ENCODE measurements at places on chromosomes 6 and 20.

- DNase-seq: no peak
These were observed 21.6 kb upstream of the CCDC28A start for GRCh38 chr6:138752017-138752416.

DNA sequence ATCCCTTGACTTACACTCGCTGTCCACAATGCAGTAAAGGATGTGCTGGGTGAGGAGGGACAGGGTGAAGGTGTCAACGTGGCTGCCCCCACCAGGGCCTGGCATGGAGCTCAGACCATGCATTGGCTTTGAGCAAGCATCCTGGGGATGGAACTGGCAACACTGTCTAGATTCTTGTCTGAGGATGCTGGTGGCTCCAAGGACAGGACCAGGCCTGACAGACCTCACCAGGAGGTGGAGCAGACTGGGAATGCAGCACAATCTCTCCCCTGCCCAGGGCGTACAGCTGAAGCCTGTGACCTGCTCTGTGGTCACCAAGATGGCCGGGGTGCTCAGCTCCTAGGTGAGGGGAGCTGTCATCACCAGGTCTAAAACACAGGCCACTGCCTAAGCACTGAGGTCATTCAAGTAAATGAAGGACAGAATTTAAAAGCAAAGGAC, 50.9 kb downstream of the MYH7B start:
- no peak for DNase-seq

DNA sequence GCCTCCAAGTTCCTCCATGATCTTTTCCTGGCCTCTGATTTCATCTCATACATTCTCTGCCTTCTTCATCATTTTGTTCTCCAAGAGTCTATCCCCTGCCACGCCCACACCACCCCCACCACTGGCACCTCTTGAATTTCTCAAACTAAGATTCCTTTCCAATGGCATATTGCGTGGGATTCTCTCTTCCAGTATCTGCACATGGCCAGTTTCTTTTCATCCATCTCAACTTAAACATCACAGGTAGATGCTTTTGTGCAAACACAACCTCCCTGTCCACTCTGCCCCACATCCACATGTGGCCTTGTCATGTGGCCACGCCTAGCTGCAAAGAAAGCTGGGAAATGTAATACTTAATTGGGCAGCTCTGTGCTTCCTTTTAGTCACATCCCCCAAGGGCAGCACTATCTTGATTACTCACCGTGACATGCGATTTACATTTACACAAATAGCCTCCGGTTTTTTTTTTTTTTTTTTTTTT, 33.4 kb upstream of the ZMYND8 start:
- peak; percentile 32 for DNase-seq

- no peak for DNase-seq
These were observed 31.8 kb downstream of the CNKSR3 start for GRCh38 chr6:154478701-154479060.

DNA sequence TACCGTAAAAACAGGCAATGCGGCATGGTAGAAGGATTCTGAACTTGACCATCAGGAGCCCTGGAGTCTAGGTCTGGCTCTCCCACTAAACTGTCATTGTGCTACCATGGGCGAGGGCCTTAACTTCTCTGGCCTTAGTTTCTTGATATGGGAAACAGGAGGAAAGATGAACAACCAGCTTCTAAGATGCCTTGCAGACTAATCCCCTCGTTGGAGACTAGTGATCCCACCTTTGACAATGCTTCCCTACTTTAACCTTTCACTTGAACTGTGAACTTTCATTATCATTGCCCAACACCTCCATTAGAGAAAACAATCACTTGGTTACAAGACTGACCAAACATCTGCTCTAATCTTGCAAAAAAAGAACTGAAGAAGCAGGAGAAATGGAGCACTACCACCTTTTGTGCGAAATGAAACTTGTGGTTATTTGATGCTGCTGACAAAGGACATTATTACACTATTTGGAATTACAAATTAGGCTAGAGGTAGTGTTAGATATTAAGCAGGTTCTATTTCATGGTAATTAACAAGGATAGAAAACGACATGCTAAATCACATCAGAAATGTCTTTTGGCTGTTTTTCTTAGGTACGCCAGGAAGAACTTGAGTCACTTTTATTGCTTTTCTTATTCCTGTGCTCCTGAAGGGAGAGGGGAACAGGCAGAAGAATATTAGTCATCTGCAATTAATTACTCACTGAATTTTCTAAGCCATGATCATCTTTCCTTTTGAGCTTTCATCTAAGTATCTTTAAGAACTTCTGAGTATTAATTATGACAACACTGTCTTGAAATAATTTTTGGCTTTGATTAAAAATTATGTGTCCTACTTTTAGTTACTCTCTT, 39.1 kb upstream of the ARHGAP18 start:
- DNase-seq: no peak

DNA sequence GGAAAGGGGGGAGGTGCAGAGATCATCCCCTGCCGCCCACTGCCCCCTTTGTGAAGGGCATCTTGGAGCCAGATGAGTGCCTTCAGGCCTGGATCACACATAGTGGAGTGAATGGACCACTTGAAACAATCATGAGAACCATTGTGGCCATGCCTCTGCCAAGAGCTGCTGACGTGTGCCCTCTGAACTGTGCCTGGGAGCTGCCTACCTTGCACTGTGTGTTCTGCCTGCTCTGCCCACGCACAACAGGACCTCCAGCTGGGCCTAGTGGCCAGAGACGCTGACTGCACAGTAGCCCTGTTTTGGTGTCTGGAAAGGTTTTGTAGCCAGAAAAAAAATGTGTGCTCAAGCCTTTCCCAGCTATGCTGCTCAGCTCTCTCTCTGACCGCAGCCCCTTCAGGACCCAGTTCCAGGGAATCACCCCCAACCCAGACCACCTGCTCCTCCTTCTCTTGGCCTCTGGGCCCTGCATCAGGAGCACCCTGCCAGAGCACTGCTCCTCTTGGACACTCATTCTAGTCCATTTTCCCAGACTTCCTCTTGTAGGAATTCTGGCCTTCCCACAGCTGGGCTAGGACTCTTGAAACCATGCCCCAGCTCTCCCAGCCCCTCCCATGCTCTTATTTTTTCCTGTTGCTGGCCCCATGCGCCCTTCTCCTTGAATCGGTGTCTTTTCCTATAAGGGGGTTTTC, 1.6 kb upstream of the ADIG start:
- DNase-seq: no peak

DNA sequence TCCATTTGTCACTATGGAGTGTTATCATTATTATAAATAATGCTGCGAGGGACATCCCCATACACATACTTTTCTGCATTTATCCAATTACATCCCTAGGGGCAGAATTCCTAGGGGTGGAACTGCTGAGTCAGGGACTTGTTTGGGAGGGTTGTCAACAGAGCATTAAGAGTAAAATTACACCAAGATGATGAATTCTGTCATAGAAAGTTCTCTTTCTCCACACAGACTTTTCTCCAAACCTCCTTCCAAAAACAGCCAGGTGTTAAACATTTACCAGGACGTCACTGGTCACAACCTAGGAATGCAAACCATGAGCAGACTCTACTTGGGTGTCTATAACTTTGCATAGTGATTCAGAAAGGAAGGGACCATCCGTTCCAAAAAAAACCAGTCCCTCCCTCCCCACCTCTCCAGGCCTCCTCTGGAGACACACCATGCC, 95.5 kb downstream of the PRND start:
- no peak for DNase-seq

GRCh38 chr6:139323511-139324300, 31.9 kb upstream of the TXLNB start:
- peak; percentile 84 for DNase-seq

GRCh38 chr6:3278691-3279090, 19.9 kb downstream of the PSMG4 start:
- no peak for DNase-seq

- peak; percentile 14 for DNase-seq
These were observed 324.7 kb downstream of the CD83 start for GRCh38 chr6:14442242-14442641.

GRCh38 chr6:40395066-40395697, 192.0 kb downstream of the LRFN2 start:
- DNase-seq: no peak

DNA sequence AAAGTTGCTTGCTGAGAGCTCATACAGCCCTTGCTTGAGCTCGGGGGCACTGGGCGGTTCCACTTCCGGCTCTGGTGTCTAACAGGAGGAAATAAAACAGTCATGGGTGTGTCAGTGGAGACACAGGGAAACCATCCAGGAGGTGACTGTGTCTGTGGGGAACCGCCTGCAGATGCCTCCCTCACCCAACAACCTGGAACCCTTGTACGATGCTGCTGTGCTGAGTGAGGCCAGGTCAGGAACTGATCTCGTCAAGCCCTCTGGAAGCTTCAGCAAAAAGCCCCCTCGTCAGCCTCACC, 15.5 kb downstream of the TXNDC5 start:
- DNase-seq: no peak

DNA sequence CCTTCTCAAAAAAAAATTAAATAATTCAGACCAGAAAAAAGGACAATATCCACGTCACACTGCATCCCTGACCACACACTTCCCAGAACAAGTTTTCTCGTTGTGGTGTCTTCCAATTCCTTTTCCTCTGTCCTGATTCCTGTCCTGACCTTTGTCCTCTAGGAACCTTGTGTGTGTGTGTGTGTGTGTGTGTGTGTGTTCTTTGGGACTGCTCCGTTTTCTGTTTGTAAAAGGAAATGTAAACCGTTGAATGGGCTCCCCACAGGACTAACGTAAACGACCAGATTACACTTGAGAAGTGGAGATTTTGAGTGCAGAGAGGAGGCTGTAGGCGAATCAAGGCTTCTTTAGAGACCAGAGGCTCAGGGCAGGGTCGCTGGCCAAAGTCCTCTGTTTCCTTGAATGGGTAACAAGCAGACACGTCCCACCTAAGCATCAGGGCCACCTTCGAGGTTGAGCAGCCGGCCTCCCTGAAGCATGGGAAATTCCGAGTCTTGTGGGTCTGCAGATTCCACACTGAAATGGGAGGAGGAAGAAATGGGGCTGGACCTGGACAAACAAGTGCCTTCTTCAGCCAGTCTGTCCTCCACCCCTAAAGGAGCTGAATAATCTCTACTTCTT, 7.3 kb downstream of the ZBTB46 start:
- no peak for DNase-seq

- no peak for DNase-seq
These were observed 30.1 kb downstream of the OR2B6 start for GRCh38 chr6:27986928-27987725.

DNA sequence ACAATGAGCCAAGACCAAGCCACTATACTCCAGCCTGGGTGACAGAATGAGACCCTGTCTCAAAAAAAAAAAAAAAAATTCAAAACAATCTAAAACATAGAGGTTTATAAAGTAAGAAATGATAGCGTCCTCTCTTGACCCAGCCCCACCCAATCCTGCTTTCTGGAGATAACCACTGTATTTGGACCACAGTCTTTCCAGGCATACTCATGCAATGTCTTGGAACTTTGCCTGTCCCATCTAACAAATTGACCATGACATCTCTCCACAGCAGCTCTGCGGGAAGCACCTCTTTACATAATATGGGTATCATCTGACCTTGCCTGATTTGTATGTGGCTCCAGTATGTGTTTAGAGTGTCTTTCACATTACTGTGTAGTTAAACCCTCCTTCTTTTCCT, 9.1 kb upstream of the SHLD1 start:
- DNase-seq: no peak

- DNase-seq: no peak
These were observed 4.3 kb downstream of the SCUBE3 start for GRCh38 chr6:35218021-35218420.

- no peak for DNase-seq
These were observed 103.6 kb downstream of the MAP3K7 start for GRCh38 chr6:90483116-90483839.

GRCh38 chr20:2920473-2920872, 47.2 kb downstream of the PTPRA start:
- no peak for DNase-seq

- no peak for DNase-seq
These were observed 479 bp downstream of the SLC39A7 start for GRCh38 chr6:33201147-33201545.
